Endothelial cell (in vitro differentiated cells): ENCODE measurements at places on chromosomes 3 and 15.

- no peak for DNase-seq
Observed at GRCh38 chr3:12620305-12620704, 43.6 kb downstream of the RAF1 start.

- DNase-seq, result no peak
Observed at GRCh38 chr15:91917686-91918360, 64.3 kb downstream of the SLCO3A1 start.

DNA sequence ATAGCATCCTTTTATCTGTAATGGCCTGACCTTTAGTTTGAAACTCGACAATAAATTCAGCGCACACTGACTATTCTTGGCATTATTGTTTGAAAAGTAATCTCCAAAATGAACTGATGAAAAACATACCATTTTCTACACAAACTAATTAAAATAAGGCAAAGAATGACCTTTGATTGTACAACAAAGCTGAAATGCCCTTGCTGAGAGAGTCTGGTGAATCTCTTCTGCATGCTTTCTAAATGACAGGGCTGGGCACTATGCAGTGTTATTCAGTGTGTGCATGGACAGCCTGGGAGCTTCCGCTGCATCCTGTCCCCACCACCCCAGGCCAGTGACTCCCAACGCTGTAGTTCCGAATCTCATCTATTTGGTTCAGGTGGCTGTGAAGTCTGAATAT is 530.8 kb downstream of the FOXP1 start:
- no peak for DNase-seq

GRCh38 chr3:62873761-62874710 is 1.2 kb downstream of the CADPS start:
- peak; percentile 58 for DNase-seq
